T follicular helper cell (primary cell): ENCODE measurements at places on chromosomes 1 and 21.
A peak's percentile ranks its signal among the peaks of the same experiment; 100 is the strongest.

- DNase-seq, result no peak
These were observed 32.9 kb downstream of the JAK1 start for GRCh38 chr1:64933296-64934070.

- DNase-seq, result no peak
These were observed 43.9 kb downstream of the DSCAM start for GRCh38 chr21:40803101-40803500.

GRCh38 chr21:43740497-43741156 lies 21.7 kb downstream of the PDXK start:
- DNase-seq, result no peak

- DNase-seq, result no peak
These were observed 1144.6 kb upstream of the ADGRL2 start for GRCh38 chr1:80656014-80656636.

DNA sequence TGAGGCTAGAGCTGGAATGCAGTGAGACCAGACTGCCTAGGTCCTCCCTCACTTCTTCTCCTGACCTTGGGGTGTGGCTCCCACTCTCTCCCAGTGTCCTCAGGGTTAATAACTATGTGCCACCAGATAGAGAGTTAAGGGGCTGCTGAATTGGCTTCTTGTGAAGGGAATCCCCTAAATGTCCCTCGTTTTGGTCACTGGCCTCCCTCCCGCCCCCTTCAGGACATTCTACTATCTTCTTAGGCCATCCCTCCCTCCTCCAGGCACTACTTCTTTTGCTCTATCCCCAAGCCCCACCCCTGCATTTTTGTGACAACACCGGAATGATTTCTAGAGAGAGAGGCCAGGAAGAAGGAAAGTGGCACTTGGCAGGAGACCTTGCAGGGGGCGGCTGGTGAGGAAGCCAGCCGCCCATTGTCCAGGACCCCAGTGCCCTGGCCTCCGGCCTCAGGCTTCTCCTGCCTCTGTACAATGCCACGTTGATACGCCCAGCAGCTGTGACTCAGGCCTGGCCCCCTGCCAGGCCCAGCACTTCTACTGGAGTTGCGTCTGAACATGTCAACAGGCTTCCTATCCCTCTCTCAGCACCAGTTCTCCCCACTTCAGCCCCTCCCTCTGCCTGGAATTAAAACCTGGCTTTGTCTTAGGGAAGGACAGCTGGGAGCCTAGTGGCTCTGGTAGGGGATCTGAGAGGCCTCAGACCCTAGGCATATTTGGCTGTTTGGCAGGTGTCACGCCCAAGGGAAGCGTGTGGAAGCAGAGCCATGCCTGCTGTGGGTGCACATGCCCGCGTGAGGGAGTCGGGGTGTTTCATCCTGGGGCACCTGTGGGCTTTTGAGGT lies 9.1 kb downstream of the LMNA start:
- no peak for DNase-seq

GRCh38 chr1:210944252-210944651 lies 189.7 kb downstream of the KCNH1 start:
- no peak for DNase-seq

GRCh38 chr1:21239221-21239620 lies 51.0 kb downstream of the ECE1 start:
- DNase-seq, result no peak

DNA sequence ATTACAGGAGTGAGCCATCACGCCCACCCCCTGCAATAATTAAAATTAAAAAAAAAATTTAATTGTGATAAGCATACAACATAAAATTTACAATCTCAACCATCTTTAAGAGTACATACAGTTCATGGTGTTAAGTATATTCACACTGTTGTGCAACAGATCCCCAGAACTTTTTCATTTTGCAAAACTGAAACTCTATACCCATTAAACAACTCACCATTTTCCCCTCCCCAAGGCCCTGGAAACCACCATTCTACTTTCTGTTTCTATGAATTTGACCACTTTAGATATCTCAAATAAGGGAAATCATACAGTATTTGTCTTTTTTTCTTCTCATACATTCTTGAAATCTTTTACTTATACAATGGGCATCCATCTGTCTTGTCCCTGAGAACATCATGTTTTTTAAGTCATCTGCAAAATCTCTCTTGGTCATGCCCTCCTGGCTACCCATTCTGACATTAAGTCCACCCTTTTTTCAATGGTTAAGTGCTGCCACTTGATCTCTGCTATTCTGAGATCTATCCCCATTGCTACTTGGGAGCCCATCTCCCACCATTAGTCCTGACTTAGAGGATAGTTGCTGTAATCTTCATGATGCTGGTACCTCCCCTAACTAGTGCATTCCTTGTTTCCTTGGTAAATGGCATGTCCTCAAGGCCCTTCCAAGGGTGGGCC lies 39.4 kb upstream of the ZFYVE9 start:
- no peak for DNase-seq

GRCh38 chr1:232477728-232478127 lies 152.2 kb downstream of the SIPA1L2 start:
- DNase-seq, result no peak

GRCh38 chr1:198498103-198498385 lies 42.4 kb downstream of the ATP6V1G3 start:
- DNase-seq, result no peak

DNA sequence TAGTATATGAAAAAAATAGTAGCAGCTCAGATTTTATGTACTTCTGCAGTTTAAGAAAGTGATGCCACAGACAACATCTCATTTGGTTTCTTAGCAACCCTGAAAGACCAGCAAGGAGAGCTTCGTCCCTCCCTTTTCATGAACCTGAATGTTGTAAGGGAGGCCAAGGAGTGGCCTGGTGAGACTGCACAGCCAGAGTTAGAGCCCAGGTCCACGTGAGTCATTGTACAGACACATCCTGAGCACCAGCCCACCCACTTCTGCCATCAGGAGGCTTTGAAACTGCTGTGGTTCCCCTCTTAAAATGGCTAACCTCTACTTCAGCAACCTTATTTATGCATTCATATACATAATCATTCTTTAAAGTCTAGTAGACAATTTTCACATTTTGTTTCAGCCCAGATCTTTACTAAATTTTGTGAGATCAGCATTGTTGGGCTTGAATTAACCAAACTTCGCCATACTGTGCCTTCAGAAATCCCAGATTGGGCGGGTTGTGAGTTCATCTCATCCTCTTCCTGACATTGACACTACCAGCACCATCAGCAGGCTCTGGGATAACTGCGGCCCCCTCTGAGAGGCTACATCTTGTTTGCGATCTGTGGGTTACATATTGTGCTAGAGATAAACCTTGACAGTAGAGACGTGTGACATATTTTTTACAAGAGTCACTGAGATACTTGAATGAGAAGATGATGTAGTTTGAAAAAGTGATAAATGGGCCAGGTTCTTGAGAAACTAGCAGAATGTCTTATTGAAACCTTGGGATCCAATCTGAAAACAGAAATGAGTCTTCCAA lies 106.7 kb downstream of the CAMTA1 start:
- DNase-seq, result no peak

GRCh38 chr1:61132176-61132638 lies 49.8 kb downstream of the NFIA start:
- no peak for DNase-seq

DNA sequence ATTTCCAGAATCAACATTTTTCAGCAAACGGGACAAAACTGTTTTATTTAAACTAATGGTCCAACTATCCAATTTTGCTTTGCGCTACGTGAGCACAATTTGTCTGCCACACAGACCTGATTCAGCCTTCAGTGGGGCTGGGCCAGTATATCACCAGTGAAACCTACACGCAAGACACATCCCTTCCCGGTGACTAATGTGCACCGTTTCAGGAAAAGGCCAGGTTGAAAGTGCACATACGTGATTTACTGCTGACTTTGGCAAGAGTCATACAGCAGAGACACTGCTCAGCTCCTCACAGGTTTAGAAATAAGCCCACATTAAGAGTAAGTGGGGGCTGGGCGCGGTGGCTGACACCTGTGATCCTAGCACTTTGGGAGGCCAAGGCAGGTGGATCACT lies 5.1 kb upstream of the TMEM51 start:
- no peak for DNase-seq

DNA sequence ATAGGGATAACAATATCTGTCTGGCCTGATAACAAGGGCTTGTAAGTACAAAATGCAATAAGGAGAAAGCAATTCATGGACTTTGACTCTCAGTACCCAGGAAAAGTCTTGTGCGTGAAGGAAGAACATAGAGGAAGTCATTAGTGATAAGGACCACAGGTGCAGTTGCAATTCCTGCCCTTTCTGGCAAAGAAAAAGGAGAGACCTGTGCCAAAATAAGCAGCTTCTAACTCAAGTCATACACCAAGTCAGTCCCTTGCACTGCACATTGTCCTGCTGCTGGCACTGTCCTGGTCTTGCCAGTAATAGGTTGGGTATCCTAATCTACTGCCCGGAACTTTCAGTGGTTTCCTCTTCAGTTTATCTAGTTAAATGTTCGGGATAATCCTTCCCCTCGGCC lies 14.8 kb upstream of the SOD1 start:
- DNase-seq, result no peak

GRCh38 chr1:77494026-77494425 lies 188.4 kb downstream of the ZZZ3 start:
- DNase-seq, result no peak

GRCh38 chr1:51433269-51433971 lies 85.6 kb downstream of the EPS15 start:
- DNase-seq, result no peak

GRCh38 chr21:36075171-36075570 lies 5.3 kb downstream of the CBR1 start:
- no peak for DNase-seq

GRCh38 chr1:219443763-219444162 lies 169.1 kb downstream of the ZC3H11B start:
- DNase-seq, result no peak

- no peak for DNase-seq
These were observed 46.5 kb upstream of the GREM2 start for GRCh38 chr1:240658312-240658960.

DNA sequence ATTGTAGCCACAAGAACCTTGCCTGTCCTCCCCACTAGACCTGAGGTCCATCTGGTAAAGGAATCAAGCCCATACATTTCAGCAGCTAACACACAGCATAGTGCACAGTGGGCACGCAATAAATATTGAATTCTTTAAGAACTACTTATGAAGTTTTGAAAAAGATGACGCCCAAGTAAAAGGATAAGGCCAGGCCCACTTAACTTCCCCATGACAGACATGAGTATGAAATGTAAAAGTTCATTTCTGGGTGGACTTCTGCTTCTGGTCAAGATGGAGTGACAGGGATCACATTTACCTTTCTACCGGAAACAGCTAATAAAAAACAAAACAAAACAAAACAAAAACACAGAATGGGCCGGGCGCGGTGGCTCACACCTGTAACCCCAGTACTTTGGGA lies 25.4 kb downstream of the SORT1 start:
- no peak for DNase-seq

GRCh38 chr1:39190096-39190495 lies 14.4 kb upstream of the MACF1 start:
- no peak for DNase-seq

DNA sequence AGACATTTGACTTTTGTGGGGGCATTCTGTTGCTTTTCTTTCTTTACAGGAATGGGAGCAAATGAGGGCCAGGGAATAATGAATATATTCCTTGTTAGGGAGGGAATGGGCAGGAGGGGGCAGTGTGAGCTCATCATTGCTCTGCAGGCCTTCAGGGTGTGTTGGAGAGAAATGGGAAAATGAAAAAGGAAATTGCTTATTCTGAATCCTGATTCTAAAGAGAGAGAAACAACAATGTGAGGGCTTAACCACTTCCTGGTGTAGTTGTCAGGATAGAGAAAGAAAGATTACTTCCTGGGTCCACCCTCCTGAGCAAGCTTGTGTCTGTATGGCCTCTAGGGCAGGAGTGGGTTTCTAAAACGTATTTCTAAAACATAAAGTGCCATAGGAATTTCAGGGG lies 28.3 kb downstream of the VANGL2 start:
- peak; percentile 10 for DNase-seq

- no peak for DNase-seq
These were observed 24.8 kb downstream of the ST6GALNAC5 start for GRCh38 chr1:76891931-76892622.

GRCh38 chr1:81505831-81506230 lies 294.9 kb upstream of the ADGRL2 start:
- no peak for DNase-seq

DNA sequence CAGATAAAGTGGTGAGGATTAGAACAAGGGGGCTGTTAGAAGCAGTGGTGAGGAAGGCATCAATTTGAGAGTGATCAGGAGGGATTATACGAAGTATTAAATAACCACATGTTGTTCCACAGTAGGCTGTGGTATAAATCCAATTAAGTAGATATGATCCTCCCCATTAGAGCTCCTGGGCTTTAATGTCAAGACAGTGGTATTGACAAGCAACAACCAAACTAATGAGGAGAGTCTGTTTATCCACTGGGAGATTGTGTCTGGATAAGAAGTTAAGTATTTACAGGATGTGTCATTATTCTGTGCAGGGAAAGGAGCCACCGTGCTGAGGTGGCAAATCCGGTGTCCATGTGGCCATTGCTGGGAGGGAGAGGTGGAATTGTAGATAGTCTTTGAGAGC lies 5.8 kb downstream of the ACTN2 start:
- no peak for DNase-seq
